ENCODE measurements at places on chromosomes 13 and 19.

GRCh38 chr13:82976499-82976898, 905.8 kb downstream of the SLITRK1 start:
- DNase-seq, result no peak

DNA sequence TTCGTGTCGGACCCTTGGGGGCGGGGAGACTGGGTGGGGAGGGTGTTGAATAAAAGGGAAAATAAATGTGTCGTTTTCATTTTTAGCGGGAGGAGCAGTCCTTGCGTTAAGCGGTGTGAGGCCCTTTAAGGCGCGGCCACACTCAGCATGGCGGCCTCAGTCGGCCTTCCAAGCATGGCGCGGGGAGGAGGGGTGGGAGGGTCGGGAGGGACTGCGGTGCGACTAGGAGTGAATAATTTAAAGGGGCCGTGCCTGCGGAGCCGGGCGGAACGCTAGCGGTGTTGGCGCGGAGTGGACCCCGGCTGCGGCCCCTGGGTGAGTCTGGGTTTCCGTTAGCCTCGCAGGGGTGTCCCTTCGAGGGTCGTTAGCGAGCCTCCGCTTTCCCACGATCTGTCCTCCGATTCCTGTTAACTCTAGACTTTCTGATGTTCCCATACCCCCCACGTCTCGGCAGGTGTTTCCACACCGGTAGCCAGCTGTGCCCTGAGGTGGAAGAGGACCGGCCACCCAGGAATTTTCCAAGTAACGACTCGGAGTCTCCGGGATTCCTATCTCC, 1.5 kb upstream of the PNPLA6 start:
- DNase-seq, result peak; percentile 83

DNA sequence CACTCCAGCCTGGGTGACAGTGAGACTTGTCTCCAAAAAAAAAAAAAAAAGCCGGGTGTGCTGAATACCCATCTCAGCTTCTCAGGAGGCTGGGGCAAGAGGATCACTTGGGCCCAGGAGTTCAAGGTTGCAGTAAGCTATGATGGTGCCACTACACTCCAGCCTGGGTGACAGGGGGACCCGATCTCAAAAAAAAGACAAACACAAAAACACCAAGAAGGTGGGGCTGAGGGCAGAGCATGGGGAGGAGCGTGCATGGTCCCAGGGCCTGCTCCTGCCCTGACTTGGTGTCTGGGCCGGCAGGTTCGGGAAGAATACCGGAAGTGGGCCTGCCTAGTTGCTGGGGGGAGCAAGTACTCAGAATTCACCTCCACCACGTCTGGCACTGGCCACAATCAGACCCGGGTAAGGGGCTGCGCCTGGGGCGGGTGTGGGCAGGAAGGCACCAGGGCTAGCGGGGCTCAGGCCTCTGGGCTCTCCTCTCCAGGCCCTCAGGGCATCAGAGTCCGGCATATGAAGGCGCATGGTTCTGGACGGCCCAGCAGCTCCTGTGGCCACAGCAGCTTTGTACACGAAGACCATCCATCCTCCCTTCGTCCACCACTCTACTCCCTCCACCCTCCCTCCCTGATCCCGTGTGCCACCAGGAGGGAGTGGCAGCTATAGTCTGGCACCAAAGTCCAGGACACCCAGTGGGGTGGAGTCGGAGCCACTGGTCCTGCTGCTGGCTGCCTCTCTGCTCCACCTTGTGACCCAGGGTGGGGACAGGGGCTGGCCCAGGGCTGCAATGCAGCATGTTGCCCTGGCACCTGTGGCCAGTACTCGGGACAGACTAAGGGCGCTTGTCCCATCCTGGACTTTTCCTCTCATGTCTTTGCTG, 11.3 kb downstream of the DDX39A start:
- peak; percentile 40 for DNase-seq

GRCh38 chr19:53019684-53020083, 6.0 kb downstream of the ERVV-1 start:
- no peak for DNase-seq

- no peak for DNase-seq
Measured at GRCh38 chr19:39083983-39084731, at the start of gene ACP7. Gene ACP7, plus strand, starts transcription at chr19:39084368. Its CDS starts 902 bp downstream, at chr19:39085270.

GRCh38 chr13:76883236-76883635, 3.0 kb downstream of the KCTD12 start:
- no peak for DNase-seq

DNA sequence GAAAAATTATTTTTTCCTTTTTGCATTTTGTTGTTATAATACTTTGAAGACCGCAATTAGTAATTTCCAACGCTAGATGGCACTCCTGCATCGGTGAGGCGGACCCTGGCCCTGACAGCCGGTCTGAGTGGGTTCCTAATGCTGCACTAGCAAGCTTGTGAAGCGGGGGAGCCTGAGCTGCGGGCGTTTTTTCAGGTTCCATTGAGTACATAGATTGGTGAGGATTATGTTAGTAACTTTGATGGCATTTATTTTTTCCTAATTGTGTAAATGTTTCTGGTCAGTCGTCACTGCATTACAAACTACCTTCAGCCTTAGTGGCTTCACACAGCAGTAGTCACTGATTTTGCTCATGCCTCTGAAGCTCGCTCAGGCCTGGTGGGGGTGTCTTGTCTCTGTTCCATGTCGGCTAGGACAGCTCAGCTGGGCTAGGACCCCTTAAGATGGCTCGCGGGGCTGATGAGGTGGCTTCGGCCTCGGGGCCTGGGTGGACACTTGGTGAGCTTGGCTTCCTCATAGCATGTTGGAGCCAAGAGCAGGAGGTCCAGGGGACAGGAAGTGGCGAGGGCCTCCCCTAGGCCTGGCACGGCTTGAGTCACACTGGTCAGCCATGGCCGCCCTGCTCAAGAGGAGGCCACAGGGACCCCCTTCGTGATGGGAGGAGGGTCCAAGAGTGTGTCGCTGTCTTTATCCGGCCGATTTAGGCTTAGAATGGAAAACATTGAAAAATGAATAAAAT, 25.0 kb downstream of the ERCC5 start:
- peak; percentile 28 for DNase-seq

DNA sequence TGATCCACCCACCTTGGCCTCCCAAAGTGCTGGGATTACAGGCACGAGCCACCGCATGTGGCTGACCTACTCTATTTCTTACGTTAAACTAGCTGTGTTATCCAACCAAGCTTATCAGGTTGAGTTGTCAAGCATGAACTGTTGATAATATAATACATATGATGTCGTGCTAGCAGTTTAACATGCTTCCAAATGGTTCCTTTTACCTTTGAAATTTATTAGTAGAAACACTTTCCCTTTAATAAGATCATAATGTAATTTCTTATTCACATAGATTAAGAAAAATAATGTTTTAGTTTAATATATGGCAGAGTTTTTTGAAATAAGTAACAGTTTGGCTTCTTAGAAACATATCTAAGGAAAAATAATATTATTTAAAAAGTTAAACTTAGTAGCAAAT, 34.4 kb upstream of the VWA8 start:
- no peak for DNase-seq

- DNase-seq, result no peak
Measured at GRCh38 chr13:43963726-43964125, 84.0 kb downstream of the LACC1 start.

DNA sequence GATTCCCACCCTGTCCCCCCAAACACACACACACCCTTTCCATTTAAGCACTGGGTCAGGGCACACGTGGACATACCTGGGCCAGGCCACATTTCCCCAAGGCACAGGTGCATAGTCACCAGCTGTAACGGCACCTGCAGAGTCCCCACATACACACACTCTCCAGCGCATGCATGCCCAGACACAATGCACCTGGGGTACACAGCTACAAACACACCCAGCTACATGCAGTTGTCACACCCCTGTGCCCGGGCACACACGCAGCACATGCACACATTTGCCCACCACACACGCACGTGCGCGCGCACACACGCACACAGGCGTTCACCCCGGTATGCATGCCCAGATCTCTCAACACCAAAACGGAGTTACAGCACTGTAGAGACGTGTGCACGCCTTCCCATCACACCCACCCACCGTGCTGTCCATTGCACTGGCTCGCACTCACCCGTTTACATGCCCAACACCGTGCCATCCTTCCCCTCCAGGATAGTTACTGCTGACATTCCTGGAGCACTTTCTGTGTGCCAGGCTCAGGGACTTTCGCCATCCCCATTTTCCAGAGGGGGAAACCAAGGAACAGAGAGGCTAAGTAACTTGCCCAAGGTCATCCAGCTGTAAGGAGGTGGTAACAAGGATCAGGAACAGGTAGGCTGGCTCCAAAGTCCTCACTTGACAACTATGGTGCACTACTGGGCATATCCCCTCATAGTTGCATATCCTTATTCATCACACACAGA, 749 bp upstream of the SHANK1 start:
- DNase-seq, result no peak

DNA sequence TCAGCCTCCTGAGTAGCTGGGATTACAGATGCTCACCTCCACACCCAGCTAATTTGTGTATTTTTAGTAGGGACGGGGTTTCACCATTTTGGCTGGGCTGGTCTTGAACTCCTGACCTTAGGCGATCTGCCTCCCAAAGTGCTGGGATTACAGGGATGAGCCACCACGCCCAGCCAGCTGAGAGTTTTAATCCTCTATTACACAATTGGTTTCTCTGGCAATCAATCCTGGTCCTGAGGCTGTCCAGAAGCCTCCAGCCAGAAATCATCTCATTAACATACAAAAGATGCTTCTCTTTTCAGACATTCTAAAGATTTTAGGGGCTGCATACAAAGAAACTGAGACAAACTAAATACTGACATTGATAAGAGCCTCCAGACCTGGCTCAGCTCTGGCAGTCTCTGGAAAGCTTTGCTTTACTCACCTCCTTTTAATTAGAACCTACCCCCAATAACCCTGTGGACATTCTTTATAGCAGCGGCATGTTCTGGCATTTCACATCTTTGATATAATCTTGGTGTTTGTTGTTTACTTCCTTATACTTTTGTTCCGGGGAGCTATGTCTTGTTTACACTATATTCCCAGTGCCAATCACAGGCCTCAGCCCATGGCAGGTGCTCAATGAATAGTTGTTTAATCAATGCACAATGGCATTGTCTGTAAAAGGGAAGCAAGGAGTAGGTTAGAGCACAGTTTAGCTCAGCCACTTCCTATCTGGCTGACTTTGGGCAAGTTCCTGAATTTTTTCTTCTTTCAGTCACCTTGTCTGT, 4.1 kb upstream of the ZNF724 start:
- DNase-seq, result no peak

DNA sequence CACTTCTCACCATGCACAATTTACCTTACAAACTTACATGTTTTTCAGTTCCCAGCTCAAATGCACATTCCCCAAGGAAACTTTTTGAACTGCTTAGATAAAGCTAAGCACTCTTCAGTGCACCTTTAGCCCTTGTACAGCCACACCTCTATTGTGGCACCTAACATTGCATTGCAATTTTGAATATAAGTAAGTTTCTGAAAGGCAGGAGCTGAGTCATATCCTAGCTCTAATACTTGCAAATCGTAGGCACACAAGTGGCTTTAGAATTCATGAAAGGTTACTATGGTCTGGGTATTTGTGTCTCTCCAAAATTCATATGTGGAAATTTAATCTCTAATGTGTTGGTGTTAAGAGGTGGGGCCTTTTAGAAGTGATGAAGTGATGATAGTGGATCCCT, 4.9 kb upstream of the ESD start:
- DNase-seq, result no peak

DNA sequence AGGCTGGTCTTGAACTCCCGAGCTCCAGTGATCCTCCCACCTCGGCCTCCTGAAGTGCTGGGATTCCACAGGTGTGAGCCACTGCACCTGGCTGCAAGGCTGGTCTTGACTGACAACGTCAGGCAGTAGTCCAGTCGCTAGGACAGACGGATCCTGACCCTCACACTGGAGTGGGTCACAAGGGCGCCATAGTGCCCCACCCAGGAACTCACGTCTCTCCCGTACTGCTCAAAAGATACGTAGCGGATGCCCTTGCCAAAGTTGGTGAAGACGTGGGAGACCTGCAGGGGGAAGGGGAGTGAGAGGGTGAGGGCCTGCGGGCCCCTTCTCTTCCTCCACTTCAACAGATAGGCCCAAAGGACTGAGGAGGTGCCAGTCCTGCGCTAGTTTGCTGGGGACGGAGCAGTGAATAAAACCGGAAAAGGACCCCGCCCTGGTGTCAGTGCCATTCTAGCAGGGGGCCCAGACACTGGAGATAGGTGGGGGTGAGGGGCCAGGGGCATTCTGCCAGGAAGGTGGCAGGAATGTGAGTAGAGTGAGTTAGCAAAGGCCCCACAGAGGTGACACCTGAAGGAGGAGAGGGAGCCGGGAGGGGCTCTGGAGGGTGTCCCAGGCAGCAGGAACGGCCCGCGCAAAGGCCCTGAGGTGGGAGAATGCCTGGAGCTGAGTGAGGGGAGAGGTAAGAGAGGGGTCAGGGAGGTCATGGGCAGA, 11.9 kb downstream of the MRPS12 start:
- no peak for DNase-seq

- DNase-seq, result no peak
Measured at GRCh38 chr19:41386442-41386841, 10.1 kb downstream of the TMEM91 start.

DNA sequence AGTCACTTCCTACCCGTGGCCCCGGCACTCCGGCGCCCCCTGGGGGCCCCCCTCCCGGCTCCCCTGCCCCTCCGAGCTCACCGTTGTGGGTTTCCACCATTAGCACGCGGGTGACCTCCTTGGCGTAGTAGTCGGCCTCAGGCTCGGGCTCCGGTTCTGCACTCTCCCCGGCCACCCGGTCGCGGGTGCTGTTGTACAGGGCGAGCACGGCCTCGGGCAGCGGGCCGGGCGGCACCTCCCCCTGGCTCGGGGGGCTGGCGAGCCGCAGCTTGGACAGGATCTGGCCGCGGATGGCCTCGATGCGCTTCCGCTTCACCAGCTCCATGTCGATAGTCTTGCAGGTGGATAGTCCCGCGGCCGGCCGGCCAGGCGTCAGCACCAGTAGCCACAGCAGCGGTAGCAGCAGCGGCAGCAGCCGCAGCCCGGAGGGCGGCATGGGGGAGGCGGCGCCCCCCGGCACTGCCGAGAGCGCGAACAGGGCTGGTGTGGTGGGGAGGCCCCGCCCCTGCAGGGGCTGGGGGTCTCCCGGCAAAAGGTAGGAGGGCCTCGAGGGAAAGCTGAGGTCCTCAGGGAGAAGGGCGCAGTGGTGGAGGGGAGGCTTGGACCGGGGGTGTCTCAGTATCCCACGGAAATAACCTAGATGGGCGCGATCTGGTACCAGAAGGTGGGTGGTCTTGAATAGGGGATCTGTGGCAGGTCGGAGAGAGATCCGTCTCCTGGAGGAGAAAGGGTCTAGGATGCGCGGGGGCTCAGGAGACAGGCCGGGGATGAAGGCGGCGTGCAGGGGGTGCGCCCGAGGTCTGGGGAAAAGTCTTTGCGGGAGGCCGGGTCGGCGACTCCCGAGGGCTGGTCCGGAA, 885 bp downstream of the TGFB1 start:
- DNase-seq, result peak; percentile 62

GRCh38 chr19:30252214-30252613, 120.0 kb upstream of the ZNF536 start:
- no peak for DNase-seq

- DNase-seq, result no peak
Measured at GRCh38 chr13:109412283-109412901, 374.0 kb downstream of the IRS2 start.

GRCh38 chr13:79361299-79361698, 44.8 kb downstream of the RBM26 start:
- DNase-seq, result no peak

All from CD4-positive, alpha-beta T cell (primary cell).